ENCODE measurements at places on chromosomes 3 and 15.

- no peak for DNase-seq
These were observed 31.4 kb downstream of the STARD5 start for GRCh38 chr15:81292523-81293001.

GRCh38 chr3:69460034-69460433 lies 74.1 kb upstream of the FRMD4B start:
- no peak for DNase-seq

DNA sequence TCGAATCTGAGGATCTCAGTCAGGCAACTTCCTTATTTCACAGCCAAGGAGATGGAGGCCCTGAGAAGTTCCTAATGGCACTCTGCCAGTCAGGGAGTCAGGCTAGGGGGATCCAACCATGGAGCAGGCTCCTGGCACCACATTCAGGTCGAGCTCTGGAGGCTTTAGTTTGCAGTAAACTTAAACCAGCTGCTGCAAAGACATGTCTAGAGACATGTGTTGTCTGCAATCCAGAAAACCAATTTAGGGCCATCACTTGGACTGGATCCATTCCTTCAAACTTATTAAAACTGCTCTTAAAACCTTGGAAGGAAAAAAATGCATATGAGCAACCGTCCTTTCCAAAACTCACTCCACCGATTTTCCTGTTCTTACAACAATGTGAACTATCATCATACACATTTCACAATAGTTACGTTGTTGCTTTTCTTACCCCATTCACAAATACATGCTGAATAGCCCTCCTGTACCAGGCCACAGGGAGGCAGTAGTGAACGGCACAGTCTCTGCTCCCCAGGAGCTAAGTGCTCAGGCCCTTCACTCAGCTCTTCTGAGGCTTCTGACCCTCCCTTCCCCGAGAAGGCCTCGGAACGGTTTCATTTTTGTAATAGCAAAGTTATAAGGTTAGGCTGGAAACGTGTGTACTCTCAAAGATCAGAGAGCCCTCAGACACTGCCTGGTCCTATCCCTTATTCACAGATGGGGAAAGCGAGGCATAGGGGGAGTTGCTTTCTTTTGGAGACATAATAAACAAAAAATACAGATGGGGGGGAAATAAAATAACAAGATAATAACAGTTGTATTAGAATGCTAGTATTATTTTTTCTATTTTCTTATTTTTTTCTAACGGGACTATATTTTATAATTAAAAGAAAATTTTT lies 20.1 kb downstream of the RFT1 start:
- DNase-seq = peak; percentile 58

- peak; percentile 59 for DNase-seq
These were observed 57.6 kb downstream of the ST8SIA2 start for GRCh38 chr15:92451225-92451825.

DNA sequence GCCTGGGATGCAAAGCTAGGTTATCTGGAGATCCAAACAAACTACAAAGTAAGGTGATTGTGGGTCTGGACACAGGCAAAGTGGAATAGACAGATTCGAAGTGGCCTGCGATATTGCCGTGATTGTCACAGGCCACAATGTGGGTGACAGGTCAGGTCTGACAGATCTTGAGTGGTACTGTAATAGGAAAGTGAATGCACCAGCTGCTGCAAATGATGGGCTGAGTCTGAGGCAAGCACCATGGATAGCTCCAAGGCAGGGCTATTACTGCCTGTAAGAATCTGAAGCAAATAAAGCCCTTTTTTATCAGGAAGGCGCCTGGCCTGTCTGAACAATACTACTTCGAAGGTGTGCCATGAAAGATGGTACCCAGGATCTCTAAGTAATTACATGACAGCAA lies 10.0 kb downstream of the ARMC8 start:
- DNase-seq = no peak

GRCh38 chr3:164927728-164928127 lies 150.6 kb downstream of the SI start:
- DNase-seq = no peak

- DNase-seq = no peak
These were observed 88.0 kb downstream of the CRTC3 start for GRCh38 chr15:90617668-90618097.

DNA sequence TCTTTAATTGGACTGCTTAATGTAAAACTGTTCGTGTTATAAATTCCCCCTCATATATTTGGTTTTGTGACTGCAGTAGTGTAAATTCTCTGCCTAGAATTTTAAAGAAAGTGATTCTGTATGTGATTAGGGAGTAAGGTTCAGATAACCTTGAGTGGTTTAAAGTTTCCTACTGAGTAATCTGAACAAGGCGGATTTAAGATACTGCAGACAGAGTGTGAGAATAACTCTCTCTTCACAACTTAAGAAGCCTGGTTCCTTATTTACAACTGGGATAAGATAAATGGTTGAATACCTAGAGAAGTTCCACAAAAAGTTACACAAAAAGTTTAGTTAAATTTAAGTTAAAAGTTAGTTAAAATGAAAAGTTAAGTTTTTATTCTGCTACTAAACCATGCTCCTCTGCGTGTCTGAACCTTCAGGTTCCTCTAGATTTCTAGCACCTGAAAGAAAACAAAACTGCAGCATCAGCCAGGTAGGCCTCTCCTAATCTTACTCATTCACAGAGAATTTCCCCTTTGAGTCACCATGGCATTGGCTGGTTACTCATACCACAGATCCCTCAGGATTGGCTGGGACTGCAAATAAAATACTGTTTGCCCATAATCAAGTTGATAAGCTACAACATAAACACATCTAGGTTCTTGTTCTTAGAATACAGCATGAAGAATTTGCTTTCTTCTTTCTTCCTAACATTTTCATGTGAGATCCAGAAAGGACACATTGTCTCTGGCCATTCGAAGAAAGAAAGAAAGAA lies at the start of gene ARL14:
Gene ARL14, plus strand, starts transcription at position 614 of the 757 bp plus-strand sequence. CDS start 187 bp downstream, outside the sequence.
- no peak for DNase-seq

GRCh38 chr3:133361011-133361410 lies 38.8 kb upstream of the BFSP2 start:
- no peak for DNase-seq

DNA sequence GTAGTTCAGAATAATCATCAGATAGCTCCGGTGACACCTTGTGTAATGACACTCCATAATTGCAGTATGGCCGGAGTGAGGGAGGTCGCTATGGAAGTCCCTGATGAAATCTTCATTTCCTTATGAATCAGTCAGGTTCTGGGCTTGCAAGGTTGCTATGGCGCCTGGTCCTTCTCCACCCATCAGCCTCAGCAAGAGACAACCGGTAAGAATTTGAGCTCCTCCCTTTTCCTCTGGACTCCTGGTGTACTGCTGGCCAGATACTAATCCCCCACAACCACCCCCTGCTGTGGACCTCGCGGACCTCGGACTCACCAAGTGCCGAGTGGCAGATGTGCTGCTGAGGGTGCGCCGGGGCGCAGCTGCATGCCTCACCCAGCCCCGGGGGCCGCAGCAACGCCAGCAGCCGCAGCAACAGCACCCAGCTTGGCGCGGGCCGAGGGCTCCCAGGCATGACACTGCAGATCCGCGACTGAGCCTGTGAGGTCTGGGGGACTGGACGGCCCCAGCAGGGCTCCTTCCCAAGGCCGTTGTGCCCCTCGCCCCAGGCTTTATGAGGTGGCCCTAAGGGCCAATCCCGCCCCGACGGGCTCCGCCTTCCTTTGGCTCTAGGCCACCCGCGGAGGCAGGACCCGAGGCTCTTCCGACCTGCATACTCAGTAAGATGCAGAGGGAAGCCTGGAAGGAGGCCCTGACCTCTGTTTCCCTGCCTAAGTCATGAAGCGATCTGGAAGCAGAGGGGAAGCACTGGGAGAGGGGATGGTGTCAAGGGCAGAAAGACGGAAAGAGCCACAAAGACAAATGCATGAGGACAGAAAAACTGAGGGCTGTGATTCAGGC lies at the start of gene TIMP4:
Gene TIMP4, minus strand, starts transcription at position 526 of the 840 bp plus-strand sequence. Its CDS starts 72 bp downstream, at position 454.
- no peak for DNase-seq

GRCh38 chr15:28017423-28017924 lies 81.6 kb downstream of the OCA2 start:
- no peak for DNase-seq

DNA sequence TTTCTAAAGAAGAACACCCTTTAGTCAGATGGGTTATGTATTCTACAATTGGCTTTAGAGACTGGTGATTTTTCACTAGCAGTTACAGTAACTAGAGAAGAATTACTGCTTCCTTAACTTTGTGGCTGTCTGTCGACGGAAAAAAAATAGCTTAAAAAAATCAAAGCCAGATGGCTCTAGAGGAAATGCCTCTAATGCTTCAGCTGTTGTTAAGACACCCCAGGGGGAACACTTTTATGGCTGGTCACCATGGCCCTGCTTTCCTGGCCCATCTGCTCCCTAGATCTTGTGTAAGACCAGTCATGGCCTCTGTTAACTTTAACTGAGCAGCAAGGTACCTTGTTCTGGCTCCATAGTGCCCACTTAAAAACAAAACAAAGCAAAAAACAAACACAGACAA lies 198.6 kb upstream of the PLSCR5 start:
- peak; percentile 95 for DNase-seq

DNA sequence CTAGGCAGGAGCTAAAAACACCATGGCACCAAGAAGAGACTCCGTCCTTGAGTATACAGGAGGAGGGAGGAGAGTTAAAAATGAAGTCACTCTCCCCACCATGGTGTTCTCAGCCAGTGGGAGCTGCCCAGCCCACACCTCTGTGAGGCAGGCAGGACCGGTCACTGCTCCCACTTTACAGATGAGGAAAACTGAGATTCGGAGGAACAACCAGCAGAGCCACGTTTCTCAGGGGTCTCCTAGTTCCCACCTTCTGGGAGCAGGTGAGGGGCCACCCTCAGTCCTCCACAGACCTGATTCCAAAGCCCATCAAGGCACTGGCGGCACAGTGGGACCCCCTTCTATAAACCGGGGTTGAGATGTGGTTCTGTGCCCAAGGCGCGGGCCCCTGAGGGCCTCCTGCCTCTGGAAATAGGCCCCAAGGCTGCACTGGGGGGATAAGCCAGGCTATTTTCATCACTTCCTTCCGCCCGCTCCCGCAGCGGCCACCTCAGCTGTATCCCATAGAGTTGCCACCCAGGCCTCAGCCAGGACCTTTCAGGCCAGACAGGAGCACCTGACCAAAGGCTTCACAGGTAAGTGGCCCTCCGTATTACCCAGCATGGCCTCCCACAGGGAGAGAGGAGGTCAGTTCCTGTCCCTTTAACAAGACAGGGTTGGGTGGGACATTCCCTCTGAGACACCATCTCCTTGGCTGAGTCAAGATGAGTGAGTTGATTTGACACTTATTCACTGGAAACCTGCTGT lies at the start of gene GP9:
Gene GP9, plus strand, starts transcription at position 504 of the 747 bp plus-strand sequence. CDS start 961 bp downstream, outside the sequence.
- DNase-seq = no peak

- no peak for DNase-seq
These were observed 73.7 kb downstream of the CCNL1 start for GRCh38 chr3:157086060-157086750.

DNA sequence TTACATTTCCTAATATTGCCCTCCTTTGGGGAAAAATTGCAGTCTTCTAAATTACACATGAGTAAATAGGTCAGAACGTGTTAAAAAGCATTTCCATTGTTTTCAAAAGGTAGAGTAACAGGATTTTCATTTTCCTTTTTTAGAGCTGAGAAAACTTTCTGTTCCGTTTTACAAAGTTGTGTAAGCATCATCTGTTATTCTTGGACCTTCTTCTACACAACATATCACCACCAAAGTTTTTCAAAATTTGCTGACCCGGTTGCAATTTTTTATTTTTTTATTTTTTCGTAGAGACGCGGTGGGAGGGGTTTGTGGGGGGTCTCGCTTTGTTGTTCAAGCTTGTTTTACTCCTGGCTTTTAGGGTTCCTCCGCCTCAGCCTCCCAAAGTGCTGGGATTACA lies 1.1 kb downstream of the CCDC39 start:
- DNase-seq = no peak

GRCh38 chr3:168709073-168709472 lies 613.3 kb upstream of the GOLIM4 start:
- DNase-seq = no peak

DNA sequence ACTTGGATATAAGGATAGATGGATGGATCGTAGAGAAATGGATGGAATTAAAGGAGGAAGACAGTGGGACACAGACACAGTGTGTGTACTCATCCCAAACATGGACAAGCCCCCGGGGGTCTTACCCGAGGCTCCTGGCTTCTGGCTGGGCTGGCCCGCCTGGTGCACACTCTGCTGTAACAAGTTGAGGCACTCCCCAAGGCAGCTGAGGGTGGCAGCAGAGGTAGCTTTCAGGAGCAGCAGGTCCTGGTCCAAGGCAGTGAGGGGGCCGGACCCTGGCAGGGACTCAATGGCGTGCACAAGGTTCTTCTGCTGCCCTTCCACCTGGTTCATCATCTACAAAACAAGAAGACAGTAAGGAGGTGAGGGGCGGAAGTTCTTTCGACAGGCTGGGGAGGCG lies 215.1 kb downstream of the STT3B start:
- no peak for DNase-seq

- no peak for DNase-seq
These were observed 16.3 kb upstream of the MB21D2 start for GRCh38 chr3:192933779-192934460.

- no peak for DNase-seq
These were observed 50.7 kb upstream of the ACAN start for GRCh38 chr15:88752501-88752900.

- no peak for DNase-seq
These were observed 64.5 kb downstream of the SMAD6 start for GRCh38 chr15:66766282-66767230.

- no peak for DNase-seq
These were observed 387 bp downstream of the GNB4 start for GRCh38 chr3:179450901-179451264.

- no peak for DNase-seq
These were observed 32.4 kb upstream of the SETMAR start for GRCh38 chr3:4270720-4271119.

DNA sequence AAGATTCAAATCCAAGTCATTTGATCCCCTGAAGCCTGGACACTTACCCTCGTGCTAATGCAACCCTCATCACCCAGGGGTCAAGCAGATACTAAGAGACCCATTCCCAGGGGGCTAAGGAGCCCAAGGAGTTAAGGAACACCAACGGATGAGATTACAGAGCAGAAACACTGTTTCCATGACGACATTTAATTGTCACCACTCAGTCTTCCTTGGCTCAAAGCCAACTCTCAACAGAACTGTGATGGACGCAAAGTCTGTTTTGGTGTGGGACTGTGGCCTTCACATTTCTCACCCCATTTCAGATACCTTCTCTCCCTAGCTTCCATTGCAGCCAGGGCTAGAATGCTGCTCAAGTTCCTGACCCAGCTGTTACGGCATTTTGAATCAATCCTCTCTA lies 383.5 kb upstream of the WNT5A start:
- no peak for DNase-seq

DNA sequence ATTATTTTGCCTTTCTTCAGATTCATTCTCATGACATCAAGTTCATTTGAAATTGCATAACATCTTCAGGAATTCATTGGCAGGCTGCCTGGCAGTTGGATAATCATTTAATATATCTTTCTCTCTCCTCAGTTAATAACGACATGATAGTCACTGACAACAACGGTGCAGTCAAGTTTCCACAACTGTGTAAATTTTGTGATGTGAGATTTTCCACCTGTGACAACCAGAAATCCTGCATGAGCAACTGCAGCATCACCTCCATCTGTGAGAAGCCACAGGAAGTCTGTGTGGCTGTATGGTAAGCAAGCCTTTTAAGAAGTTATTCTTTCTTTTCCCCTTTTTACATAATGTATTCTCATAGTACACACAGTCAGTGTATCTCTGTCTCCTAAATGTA lies 38.2 kb downstream of the TGFBR2 start:
- DNase-seq = peak; percentile 41

Data from GM04503 (cell line).